ENCODE measurements at places on chromosomes 11 and 22. TPM values are rescaled to one million over a fixed set of nuclear protein-coding genes. Genes with fewer than 3 reads are reported as not detected.

DNA sequence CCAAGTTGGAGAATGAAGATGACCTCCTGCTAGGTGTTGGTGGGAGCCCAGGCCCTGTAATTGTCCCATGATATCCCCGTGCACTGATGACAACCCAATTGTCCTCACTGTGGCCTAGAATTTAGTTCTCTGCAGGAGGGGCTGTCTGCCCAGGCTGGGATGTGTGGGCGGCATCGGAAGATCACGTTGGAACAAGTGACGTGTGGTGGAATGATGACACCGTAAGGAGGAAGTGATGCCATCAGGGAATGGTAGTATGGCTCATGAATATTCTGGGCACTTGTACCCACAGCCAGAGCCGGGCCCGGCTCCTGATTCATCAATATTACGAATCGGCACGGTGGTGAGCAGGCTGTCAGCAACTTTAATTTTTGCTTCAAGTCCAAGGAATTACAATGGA, 111.6 kb downstream of the MIAT start:
- DNase-seq: no peak

Gene SCN3B
- total RNA-seq: 5.3 TPM

DNA sequence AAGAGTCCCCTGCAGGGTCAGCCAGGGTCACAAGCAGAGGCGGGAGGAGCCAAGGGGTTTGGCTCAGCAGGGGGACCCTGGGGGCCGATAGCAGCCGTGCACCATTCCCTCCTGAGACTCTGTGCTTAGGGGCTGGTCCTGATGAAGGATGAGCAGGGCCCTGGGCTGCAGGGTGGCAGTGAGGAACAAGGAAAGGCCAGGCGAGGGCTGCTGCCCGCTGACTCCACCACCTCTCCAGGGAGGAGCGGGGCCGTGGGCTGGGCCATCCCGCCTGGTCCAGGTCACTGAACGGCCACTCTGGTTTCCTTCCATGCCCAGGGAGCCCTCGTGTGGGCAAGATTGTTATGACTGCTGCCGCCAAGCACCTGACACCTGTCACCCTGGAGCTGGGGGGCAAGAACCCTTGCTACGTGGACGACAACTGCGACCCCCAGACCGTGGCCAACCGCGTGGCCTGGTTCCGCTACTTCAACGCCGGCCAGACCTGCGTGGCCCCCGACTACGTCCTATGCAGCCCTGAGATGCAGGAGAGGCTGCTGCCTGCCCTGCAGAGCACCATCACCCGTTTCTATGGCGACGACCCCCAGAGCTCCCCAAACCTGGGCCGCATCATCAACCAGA, 9.2 kb upstream of the NDUFS8 start:
- no peak for DNase-seq

DNA sequence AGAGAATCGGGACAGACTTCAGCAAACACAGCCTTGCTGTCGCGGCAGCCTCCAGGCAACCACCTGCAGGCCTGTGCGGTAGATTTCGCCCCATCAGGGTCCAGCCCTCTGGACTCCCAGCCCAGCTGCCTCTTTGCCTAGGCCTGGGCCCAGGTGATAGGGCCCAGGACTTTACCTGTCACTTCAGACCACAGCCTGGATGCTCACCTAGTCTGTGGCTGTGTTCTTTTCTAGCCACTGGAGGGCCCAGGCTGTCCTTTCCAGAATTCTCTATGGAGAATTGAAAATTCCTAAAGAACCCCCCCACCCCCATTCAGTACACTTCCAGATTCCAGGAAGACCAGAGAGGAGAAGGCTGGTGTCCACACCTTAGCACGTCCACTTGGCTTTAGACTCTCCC, 30.6 kb upstream of the RAB1B start:
- no peak for DNase-seq

- no peak for DNase-seq
Observed at GRCh38 chr22:39732625-39733024, 160.9 kb downstream of the ENTHD1 start.

DNA sequence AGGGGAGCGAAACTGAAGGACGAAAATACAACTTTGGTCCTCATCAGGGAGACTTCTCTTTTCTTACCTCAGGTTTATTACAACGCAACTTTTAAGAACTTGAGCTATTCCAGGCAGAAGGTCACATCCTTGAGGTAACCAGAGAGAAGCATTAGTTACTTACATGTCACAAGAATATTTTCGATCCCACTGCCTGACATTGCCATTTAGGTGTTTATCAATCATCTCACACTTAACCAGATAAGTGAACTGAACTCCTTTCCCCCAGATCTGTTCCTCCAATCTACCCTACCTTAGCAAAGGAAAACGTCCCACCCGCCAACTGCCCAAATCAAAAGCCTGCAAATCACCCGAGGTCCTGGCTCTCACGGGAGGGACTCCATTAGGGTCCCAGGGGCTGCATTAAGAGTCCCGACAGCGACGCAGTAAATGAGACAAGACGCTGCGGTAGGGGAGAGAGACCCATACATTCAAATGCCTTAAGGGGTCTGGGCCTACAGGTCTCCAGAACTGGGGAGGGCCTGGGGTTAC, 734 bp downstream of the ZNF280B start:
- no peak for DNase-seq

- peak; percentile 84 for DNase-seq
Observed at GRCh38 chr22:31102441-31103081, 4.8 kb downstream of the SELENOM start.

GRCh38 chr11:104663190-104664140, 234.8 kb downstream of the CASP12 start:
- DNase-seq: no peak

Gene INPP5J
- 6.3 TPM for total RNA-seq

GRCh38 chr22:25420925-25421904, 143.3 kb upstream of the GRK3 start:
- no peak for DNase-seq

DNA sequence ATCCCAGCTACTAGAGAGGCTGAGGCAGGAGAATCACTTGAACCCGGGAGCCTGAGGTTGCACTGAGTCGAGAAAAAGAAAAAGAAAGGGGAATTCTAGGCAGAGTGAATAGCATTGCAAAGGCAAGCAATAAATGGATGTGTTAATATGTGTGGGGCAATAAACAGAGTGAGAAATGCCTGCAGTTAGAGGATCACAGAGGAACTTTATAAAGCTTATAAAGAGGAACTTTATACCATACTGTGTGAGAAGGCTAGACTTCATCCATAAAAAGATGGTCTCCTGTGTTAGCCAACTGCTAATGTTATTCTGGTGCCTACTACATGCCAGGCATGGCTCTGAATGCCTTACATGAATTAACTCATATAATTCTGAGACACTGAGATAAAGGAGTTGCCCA, 841 bp downstream of the B3GNT6 start:
- no peak for DNase-seq

DNA sequence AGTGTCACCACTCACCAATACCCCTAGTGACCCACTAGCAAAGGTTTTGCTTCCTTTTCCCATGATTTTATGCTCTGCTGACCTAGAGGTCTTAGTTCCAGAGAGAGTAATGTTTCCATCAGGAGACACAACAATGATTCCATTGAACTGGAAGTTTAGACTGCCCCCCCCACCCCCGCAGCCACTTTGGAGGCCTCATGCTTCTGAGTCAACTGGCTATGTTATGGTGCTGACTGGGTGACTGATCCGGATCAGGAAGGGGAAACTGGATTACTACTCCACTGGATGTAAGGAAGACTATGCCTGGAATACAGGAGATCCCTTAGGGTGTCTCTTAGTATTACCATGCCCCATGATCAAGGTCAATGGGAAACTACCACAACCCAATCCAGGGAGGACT, 633.6 kb downstream of the OPCML start:
- DNase-seq: no peak

- no peak for DNase-seq
Observed at GRCh38 chr11:65595131-65595530, 469 bp downstream of the KCNK7 start.

Gene APOL6
- total RNA-seq: 12.8 TPM

Gene PACSIN2
- total RNA-seq: 77.8 TPM

DNA sequence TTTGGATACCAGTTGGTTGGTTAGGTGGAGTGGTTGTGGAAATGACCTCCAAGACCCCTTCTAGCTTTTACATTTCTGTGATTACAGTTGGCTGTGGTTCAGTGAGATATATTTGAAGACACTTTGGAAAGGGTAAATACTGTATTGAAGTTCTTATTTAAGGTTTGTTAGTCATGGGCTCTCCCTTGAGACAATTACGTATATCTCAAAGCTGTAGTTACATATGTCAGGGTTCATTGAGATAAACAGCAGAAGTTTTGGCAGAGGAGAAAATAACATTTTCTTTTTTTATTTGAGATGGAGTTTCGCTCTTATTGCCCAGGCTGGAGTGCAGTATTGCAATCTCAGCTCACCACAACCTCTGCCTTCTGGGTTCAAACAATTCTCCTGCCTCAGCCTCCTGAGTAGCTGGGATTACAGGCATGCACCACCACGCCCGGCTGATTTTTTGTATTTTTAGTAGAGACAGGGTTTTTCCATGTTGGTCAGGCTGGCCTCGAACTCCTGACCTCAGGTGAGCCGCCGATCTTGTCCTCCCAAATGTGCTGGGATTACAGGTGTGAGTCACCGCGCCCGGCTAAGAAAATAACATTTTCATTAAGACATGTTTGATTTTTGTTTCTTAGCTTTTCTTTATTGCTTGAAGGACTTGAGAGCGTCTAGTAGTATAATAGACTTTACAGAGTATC, 1.9 kb downstream of the RNF121 start:
- no peak for DNase-seq

DNA sequence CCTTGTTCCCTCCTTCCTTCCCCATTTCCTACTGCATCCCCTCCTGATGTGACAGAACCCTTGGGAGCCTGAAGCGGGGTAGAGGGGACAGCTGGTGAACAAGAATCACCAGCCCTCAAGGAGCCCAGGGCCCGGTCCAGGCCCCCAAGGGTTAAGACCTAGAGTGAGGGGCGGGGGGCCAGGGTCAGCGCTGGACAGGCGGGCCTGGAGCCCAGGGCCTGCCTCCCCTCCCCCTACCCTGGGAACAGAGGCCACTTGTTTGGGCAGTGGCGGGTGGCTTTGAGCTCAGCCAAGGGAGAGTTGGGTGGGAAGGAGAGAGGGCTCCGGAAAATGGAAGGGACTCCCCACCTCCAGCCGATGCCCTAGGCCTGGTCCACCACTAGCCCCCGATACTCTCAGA, 2.1 kb downstream of the ARAP1 start:
- DNase-seq: no peak

DNA sequence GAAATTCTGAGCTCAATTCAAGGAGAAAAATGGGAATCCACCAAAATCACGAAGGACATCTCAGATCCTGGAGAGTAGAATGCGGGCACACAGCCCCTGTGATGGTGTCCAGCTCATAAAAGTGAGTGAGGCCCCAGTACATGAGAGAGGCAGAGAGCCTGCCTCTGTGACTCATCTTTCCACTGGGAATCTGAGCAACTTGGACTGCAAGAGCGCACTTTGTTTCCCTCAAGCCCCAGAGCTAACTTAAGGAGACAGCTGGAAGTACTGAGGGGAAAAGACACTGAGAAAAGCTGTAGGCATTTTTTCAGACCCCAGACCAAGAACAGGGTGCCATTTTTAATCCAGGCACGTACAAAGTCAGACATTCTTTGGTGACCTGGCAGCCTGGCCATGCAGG, 273.7 kb downstream of the C11orf87 start:
- DNase-seq: no peak

Gene NRGN
- not detected for total RNA-seq

GRCh38 chr22:27314276-27314807, 487.2 kb downstream of the MN1 start:
- no peak for DNase-seq

Gene WT1
- 0.48 TPM for total RNA-seq

- DNase-seq: no peak
Observed at GRCh38 chr11:1392561-1392960, 2.8 kb downstream of the BRSK2 start.

Gene PRODH
- 4.6 TPM for total RNA-seq

GRCh38 chr11:35380603-35381002, 38.8 kb downstream of the SLC1A2 start:
- DNase-seq: no peak

Gene OR51B5
- total RNA-seq: 17.1 TPM

- peak; percentile 3 for DNase-seq
Observed at GRCh38 chr11:91263496-91264365, 960.9 kb upstream of the FAT3 start.

DNA sequence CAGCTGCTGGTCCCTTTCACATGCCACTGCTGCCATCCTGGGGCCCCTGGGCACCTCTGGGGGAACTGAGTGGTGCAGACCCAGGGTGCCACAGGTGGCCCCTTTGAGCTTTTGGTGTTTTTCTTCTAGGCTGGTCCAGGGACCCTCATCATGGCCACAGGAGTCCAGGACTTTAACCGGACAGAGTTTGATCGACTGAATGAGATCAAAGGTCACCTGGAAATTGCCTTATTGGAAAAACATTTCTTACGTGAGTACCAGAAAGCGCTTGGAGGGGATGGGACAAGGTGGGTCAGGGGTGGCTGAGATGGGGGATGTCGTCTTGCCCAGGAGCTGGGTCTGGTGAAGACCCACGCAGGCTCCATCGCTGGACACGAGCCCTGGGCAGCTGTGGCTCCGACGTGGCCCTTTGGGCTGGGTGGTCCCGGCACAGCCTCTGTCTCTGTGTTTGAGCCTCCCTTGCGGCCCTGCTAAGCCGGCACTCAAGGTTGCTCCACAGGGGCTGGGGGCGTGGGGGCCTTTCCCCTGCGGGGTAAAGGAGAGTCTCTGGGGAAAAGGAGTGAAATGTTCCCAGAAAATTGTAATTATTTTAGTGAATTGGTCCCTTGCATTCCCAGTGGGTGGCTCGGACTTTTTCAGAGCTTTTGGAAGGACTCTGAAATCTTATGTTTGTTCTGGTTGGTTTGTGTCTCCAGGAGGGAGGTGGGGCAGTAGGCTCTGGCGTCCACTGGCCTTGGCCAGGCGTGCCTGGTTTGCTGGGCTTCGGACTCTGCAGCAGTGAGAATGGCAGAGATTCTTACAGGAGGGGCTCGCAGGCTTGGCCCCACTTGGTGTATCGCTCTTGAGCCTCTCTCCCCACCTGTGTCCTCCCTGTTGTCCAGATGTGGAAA, 17.8 kb downstream of the GRAMD4 start:
- no peak for DNase-seq

Gene KCNK4
- total RNA-seq: 3.6 TPM

Gene OR8G1
- total RNA-seq: 1.9 TPM

GRCh38 chr11:13278609-13279486, 1.3 kb downstream of the BMAL1 start:
- no peak for DNase-seq

DNA sequence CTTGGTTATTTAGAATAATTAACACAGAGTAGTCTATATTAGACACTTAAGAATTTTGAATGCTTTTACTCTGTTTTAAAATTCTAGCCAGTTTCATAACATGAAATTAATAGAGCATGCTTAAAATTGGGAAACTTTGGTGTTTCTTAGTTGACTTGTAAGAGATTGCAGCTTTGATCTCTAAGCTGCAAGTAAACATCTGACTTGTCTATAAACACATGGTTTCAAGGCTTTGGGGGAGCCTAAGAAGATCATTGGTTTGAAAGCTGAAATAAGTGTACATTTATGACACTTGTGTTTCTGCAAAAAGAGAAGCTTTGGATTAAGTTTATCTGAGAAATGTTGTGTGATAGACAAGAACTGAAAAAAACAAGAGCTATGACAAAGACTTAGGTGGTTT, 37.8 kb downstream of the YAP1 start:
- no peak for DNase-seq
